ENCODE measurements at places on chromosomes 4 and X. TPM values are rescaled to one million over a fixed set of nuclear protein-coding genes. Genes with fewer than 3 reads are reported as not detected.
A peak's percentile ranks its signal among the peaks of the same experiment; 100 is the strongest.

DNA sequence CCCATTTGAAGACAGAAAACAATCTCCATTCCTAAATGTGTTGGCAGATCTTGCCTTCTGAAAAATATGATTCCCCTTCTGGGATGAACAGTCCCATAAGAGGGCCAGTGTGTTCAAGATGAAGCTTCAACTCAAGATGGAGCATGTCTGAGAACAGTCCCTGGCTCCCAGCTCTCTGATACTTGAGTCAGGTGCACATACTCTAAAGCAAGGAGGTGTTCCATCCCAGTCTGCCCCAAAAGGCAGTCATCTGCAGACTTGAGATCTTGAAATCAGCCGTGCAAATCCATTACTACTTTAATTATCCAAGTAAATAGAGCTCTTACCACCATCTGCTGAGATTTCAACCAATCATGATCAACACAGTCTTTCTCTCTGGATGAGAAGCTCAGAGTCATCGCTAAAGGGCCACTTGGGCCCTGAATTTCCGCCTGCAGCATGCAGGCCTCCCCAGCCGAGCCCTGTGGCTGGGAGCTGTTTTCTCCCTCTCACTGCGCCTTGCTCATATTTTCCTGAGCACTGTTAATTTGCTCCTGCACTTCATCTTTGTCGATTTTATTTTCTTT lies 22.2 kb downstream of the CCDC149 start:
- no peak for DNase-seq
- H3K27ac ChIP-seq: no peak overlapping the region
- no peak overlapping the region for H3K4me3 ChIP-seq
- no peaks in the 10 kb centered on the region for H3K27me3 ChIP-seq
- H3K4me1 ChIP-seq: no peaks in the 10 kb centered on the region

DNA sequence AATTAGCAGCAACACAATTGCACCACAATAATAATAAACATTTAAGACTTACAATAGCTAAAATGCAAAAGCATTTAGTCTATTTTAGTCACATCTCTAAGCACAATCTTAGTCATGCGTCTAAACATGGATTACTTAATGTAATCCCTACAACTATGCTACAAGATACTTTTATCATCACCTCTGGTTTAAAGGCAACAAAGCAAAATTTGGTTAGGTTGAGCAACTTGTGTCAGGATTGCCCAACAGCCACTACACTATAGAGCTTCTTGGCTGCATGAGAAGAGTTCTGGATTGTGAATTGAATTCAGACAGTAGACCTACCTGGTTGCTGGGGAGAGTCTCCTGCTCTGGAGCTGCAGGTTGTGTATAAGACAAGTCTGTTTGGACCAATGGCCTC lies 146.5 kb upstream of the PUDP start:
- H3K27ac ChIP-seq: no peak overlapping the region
- no peak overlapping the region for H3K4me3 ChIP-seq
- no peaks in the 10 kb centered on the region for H3K36me3 ChIP-seq
- no peaks in the 10 kb centered on the region for H3K27me3 ChIP-seq
- no peaks in the 10 kb centered on the region for H3K4me1 ChIP-seq

The FHIP1A gene
- 44.1 TPM for total RNA-seq

- H3K27me3 ChIP-seq: no peaks in the 10 kb centered on the region
- no peak overlapping the region for H3K4me3 ChIP-seq
- H3K27ac ChIP-seq: peak overlapping the region; percentile 77
- H3K4me1 ChIP-seq: no peaks in the 10 kb centered on the region
- no peak for DNase-seq
- no peaks in the 10 kb centered on the region for H3K36me3 ChIP-seq
Observed at GRCh38 chrX:136065044-136065671, 79.9 kb downstream of the SLC9A6 start.

DNA sequence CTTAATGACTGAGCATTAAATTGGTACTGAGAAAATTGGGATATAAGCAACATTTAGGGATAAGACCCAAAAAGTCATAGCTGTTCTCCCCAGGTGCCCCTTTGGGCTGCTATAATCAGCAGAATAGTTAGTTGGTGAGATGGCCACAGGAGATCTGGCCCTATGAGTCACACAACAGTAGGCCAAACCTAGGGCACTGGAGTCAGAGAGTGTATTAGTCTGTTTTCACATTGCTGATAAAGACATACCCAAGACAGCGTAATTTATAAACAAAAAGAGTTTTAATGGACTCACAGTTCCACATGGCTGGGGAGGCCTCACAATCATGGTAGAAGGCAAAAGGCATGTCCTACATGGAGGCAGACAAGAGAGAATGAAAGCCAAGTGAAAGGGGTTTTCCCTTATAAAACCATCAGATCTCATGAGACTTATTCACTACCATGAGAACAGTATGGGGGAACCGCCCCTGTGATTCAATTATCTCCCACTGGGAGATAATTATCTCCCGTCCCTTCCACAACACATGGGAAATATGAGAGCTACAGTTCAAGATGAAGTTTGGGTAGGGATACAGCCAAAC lies 338.3 kb upstream of the NR3C2 start:
- H3K27ac ChIP-seq: peak overlapping the region; percentile 51
- no peak overlapping the region for H3K4me3 ChIP-seq
- no peaks in the 10 kb centered on the region for H3K4me1 ChIP-seq
- H3K36me3 ChIP-seq: no peaks in the 10 kb centered on the region

- no peak overlapping the region for H3K27ac ChIP-seq
- DNase-seq: no peak
- H3K36me3 ChIP-seq: no peaks in the 10 kb centered on the region
- H3K4me1 ChIP-seq: peaks cover 5% of the 10 kb centered on the region
Observed at GRCh38 chr4:7159923-7160322, 32.4 kb upstream of the SORCS2 start.

DNA sequence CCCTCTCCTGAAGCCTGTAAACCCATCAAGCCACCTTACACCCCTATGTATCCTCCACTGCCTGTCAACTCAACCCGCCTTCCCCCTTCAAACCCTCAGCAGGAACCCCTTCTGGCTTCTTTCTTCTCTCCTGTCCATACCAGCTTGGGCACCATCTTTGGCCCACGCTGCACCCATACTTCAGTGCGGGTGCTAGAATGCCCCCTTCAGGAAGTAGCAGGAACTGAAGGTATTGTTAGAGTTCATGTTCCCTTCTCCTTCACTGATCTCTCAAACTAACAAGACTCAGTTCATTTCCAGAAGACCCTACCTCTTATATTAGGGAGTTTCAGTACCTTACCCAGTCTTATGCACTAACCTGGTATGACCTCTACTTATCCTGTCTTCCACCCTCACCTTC lies 1.5 kb upstream of the UGT2B17 start:
- no peak for DNase-seq
- no peak overlapping the region for H3K4me3 ChIP-seq
- no peak overlapping the region for H3K27ac ChIP-seq
- H3K36me3 ChIP-seq: no peaks in the 10 kb centered on the region
- no peaks in the 10 kb centered on the region for H3K4me1 ChIP-seq

DNA sequence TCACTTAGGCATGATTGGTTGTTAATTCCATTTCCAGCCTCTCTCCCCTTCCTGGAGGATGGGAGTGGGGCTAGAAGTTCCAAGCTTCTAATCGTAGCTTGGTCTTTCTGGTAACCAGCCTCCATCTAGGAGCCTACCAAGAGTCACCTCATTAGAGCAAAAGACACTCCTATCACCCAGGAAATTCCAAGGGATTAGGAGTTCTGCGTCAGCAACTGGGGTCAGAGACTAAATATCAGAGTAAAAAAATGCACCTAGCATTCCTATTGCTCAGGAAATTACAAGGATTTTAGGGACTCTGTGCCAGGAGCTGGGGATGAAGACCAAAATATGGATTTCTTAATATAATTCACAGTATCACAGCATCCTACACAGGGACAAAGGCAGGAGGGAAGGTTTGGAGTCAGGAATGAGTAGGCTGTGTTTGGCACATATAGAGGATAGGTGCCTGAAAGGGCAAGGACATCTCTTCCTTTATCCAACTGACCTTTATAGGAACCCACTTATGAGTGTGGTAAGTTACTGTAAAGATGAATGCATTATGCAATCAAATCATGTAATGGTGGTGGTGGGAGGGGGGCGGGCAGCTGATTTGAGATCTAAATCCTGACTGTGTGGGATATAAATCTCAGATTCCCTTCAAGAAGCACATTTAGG lies 30.5 kb upstream of the LIMCH1 start:
- DNase-seq: no peak
- no peaks in the 10 kb centered on the region for H3K36me3 ChIP-seq
- H3K4me3 ChIP-seq: no peak overlapping the region

DNA sequence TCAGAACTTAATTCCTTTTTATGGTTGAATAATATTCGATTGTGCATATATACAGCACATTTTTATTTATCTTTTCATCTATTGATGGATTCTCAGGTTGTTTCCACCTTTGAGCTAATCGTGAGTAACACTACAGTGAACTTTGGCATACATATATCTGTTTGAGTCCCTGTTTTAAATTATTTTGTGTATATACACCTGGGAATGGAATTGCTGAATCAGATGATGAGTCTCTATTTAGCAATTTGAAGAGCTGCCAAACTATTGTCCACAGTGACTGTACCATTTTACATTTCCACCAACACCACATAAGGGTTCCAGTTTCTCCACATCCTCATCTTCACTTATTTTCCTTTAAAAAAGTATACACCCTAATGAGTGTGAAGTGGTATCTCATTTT lies 166.2 kb upstream of the FGF13 start:
- no peaks in the 10 kb centered on the region for H3K27me3 ChIP-seq
- no peak overlapping the region for H3K27ac ChIP-seq
- no peak overlapping the region for H3K4me3 ChIP-seq

DNA sequence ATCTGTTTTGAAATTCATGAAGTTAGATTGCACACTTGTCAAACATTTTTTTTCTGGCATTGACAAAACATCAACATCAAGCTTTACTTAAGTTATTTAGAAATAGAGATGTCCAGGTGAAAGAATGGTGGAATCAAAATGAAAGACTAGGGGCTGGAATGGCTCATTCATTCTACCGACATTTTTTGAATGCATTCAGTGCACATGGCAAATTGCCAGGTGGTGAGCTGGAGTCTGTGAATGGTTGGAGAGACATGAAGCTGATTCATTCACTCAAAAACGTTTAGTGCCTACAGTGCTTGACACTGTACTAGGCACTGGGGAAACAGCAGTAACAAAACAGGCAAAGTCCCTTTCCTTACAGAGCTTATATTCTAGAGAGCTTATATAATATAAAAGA lies 292.4 kb downstream of the PPP1R2C start:
- H3K27ac ChIP-seq: no peak overlapping the region

DNA sequence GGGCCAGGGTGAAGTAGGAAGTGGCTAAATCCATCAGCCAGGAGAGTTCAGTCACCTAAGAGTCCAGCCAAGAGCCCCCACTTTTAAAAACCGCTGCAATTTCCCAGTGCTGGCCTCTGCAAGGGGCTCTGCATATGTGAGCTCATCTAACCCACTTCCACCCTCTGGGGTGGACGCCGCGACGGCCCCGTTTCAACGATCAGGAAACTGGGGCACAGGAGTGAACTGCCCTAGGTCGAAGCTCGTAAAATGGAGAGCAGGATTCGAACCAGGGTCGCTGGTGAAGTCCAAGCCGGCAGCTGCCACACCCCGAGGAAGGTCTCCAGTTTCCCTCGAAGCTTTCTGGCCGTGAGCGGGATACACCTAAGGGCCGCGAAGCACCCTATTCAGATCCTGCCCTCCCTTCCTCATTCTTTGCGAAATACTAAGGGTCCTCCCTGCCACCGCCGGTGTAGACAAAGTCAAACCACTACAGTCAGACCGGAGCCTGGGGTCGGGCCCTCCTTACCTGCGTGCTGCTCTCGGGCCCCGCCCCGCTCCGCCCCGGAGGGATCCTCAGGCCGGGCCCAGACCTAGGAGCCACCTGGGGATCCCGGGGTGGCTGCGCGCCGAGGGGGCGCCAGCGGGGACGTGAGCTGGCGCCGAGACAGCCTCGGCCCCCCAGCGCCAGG lies 446 bp downstream of the EVC2 start:
- no peak for DNase-seq
- H3K27ac ChIP-seq: peak overlapping the region; percentile 80
- peaks cover 24% of the 10 kb centered on the region for H3K4me1 ChIP-seq

The PRSS12 gene
- 79.7 TPM for total RNA-seq

- H3K4me1 ChIP-seq: peaks cover 10% of the 10 kb centered on the region
- H3K27me3 ChIP-seq: no peaks in the 10 kb centered on the region
- no peak for DNase-seq
- H3K4me3 ChIP-seq: no peak overlapping the region
- no peak overlapping the region for H3K27ac ChIP-seq
- no peaks in the 10 kb centered on the region for H3K36me3 ChIP-seq
Observed at GRCh38 chrX:41779941-41780340, 56.0 kb downstream of the GPR82 start.

The GYG2 gene
- total RNA-seq: 5.2 TPM

The EXOC1L gene
- total RNA-seq: not detected

The TGIF2LX gene
- total RNA-seq: not detected

DNA sequence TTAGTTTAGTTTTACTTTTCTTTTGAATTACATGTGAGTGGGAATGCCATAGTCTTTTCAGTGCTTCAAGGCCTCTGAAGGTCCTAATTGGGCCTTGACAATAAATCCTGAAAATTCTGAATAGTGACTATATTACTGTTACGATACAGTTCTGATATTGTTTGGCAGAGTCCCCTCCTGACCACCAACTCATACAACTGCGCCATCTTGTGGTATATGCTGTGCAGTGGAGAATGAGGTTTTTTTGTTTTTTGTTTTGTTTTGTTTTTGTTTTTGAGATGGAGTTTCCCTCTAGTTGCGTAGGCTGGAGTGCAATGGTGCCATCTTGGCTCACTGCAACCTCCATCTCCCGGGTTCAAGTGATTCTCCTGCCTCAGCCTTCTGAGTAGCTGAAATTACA lies 56.6 kb upstream of the CHRDL1 start:
- DNase-seq: no peak
- H3K36me3 ChIP-seq: no peaks in the 10 kb centered on the region
- no peak overlapping the region for H3K27ac ChIP-seq
- no peaks in the 10 kb centered on the region for H3K27me3 ChIP-seq
- no peaks in the 10 kb centered on the region for H3K4me1 ChIP-seq

The CXCL1 gene
- total RNA-seq: 1.00 TPM

- H3K4me3 ChIP-seq: no peak overlapping the region
- H3K27ac ChIP-seq: no peak overlapping the region
- no peaks in the 10 kb centered on the region for H3K36me3 ChIP-seq
- DNase-seq: no peak
Observed at GRCh38 chrX:109958266-109958665, 44.6 kb upstream of the TMEM164 start.

The RBM46 gene
- total RNA-seq: not detected

DNA sequence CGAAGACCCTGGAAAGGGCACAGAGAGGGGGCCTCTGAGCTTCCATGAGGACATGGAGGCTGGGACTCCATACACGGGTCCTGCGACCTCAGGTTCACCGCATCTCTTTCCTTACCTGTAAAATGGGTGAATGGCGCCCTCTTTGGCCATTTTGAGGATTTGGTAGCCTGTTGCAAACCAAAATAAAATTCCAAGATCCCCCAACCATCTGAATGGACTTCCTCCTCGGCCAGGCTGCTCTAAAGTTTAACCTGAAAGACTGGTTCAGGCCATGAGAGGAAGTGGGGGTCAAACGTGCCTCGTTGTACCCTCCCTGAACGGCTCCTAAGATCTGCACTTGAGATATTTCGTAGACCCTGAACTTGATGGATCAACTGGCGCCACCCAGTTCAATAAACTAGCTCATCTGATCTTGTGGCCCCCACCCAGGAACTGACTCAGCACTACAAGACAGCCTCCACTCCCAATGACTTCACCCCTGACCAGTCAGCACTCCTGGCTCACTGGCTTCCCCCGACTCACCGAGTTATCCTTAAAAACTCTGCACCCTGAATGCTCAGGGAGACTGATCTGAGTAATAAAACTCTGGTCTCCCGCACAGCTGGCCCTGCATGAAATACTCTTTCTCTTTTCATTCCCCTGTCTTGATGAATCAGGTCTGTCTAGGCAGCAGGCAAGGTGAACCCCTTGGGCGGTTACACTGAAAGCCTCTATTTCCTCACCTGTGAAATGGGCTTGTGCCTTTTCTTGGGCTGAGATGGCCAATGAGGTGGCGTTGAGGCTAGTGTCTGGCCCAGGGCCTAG lies 32.9 kb upstream of the GPR78 start:
- H3K27me3 ChIP-seq: no peaks in the 10 kb centered on the region
- H3K4me1 ChIP-seq: no peaks in the 10 kb centered on the region
- DNase-seq: no peak

All from transverse colon (tissue), 4 donors.